ENCODE measurements at places on chromosomes 3 and 15.

DNA sequence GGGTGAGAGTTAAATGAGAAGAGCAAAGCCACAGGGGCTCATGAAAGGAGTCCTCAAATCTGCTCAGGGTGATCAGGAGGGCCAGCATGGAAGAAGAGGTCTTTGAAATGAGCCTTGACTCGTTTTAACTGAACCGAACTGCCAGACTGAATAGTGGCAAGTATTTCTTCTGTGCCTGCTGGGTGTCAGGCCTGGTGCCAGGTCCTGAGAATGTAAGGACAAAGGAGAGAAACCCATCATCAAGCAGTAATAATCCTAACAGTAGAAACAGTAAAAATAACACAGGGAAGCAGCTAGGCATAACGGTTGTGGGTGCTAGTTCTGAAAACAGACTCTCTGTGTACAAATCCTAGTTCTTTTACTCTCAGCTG is 40.4 kb upstream of the SMAD3 start:
- DNase-seq: no peak

- peak; percentile 38 for DNase-seq
Observed at GRCh38 chr15:72227192-72227586, 3.8 kb downstream of the PKM start.

DNA sequence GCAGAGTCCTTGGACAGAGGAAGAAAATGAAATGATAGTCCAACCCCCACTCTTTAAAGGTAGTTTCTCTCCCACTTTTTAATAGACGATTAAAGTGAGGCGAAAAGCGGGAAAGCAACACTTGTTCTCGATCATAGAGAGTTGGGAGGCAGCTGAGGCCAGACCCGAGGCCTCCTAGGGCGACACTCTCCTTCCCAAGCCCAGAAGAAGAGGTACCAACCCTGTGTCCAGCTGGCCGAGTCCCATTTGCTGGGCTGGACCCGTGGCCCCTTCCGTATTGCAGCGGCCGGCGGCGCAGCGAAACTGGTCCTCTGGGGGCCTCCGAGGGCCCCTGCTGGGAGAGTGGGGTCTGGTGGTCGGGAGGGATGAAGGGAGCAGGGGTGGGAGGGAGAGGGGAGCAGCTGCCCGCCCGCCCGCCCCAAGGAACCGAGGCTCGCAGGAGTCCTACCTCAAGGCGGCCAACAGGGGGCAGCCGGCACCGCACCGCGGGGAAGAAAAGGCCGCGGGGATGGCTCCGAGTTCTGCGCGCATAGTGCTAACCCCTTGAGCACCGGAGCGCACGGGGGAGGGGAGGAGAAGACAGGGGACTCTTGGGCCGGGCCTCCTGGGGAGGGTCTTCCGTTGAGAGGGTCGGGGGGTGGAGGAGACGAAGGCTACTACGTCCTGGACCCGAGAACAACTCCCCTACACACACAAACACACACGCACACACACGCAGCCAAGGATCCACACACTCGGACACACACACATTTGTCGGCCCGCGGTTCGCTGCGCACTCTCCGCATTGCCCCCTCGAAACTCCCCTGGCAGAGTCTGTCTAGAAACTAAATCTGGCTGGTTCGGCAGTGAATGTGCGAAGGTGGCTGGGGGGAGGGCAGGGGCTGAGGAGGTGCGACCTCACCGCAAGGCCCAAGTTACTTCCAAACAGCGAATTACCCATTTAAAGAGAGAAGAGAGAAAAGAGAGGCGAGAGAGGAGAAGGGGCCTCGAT is 2.0 kb downstream of the WNT5A start:
- DNase-seq: no peak

DNA sequence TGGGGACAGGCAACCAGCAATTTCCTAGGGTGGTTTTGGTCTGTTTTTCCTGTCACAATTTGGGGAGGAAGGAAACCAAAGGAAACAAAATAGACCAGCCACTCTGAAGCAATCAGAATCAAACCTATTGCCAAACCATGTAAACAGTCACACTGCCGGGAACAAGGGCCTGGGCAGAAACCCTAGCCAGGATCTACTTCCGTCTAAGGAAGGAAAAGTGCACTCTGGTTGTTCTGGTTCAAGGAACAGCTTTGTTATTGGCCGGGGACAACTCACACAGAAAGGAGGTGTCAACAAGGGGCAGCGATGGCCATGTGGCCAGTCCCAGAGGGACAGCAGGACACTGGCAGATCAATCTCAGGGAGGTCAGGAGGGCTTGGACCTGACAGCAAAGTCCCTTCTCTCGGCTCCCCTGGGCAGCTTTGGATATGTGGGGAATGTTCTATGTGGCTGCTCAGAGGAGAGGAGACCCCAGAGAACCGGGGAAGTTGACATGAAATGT is 17.5 kb upstream of the RAD18 start:
- no peak for DNase-seq

DNA sequence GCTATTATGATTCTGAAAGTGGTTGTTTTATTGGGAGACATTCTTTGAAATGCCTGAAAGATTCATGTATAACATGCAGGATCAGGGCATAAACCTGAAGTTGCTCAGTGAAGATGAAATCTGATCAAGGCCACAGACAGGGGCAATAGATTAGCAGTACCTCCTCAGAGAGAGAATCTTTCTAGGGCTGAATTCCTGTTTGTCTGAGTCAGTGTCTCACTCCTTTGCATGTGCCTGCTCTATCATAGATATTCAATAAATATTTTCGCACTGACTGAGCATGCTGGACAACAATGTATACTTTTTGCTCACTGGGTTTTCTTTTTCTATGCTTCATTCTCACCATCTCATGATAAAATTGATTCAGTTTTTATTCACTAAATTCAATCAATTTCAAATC is 49.8 kb upstream of the PFN2 start:
- DNase-seq: no peak

DNA sequence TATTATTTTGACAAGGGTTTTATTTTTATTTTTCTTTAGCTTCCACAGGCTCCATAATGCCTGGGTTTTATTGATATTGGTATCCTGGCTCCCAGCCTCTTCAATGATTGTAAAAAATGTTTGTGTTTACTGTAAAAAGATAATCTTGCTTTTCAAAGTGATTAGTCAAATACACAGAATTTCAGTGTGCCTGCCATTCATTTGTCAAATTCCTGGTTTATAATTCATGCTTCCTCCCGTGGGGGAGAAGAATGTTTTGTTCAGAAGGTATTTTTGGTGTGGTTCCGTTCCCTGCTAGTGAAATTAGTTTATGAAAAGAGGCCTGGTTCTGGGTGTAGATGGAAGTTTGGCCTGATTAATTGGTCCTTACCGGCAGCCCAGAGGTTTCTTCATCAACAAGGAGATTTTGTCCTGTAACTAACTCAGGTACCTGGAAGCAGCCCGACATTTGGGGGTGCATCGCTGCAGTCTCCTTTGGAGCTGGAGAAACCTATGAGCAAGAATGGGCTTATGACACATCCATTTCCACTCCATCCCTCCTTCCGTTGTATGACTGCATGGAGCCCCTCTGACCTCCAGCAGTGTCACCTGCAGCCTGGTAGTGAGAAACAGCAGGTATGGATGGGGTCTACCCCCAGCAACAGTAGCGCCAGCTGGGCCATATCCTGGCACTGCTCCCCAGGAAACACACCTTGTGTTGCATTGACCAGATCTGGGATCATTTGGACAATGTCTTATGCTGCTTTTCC is 101.5 kb downstream of the PGPEP1L start:
- no peak for DNase-seq

- DNase-seq: no peak
Observed at GRCh38 chr15:74723754-74724334, 1.5 kb downstream of the CYP1A1 start.

GRCh38 chr15:37572401-37572800 is 362.0 kb upstream of the TMCO5A start:
- DNase-seq: no peak

GRCh38 chr3:5184499-5184898 is 3.0 kb upstream of the EDEM1 start:
- DNase-seq: no peak

DNA sequence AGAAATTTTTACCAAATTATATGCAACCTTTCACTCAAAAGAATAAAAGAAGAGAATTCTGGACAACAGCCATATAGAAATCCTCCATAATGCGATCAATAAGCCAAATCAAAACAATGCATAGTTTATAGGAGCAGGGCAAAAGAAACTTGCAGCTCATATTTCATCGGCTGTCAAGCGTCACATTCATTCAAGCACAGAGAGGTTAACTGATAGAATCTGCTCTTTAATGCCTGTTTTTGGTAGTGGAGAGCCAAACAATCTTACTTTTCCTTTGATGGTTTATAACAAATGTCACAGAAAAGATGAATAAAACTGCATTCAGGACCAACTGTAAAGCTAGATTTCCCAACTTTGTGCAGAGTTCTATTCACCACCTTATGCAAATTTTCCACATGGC is 35.4 kb downstream of the PRTG start:
- DNase-seq: no peak

DNA sequence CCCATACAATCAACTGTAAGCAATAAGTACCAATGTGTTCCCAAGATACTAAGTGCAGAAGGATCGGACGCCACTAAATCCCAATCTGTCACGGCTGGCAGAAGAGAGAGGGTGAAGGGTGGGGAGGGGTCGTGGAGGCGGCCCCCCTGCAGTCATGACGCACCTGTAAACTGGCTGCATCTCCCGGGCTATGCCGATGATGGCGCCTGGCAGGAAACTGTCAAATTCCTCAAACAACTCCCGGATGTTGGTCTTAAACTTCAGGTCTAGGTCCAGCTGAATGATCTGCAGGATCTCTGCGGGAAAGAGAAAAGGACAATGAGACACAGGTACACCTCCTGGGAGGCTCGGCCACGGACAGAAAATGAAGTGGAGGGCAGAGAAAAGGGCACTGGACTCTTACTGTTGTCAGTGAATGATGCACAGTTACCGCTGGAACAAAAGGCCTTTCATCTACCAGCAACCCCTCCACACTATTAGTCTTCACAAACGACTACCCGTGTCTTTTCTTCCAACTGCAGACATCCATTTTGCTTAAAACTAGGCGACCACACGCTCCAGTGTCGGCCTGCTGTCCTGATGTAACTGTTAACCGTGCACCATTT is 114.6 kb downstream of the XXYLT1 start:
- no peak for DNase-seq

DNA sequence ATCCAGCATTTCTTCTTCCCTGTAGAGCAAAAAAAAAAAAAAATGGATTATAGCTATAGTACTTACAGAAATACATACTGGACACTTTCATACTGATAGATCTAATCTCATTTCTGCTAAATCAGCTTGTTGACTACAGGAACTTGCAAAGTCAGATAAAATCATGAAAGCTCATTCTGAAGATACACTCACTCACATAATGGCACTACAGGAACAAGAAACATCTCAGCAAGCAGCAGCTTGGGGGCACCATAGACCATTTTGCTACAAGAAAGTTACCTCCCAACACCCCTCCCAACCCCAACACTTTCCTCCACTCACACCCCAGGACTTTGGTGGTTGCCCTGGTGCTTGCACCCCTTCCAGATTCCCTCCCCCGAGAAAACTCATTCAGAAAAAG is 4.6 kb downstream of the MYH15 start:
- no peak for DNase-seq

DNA sequence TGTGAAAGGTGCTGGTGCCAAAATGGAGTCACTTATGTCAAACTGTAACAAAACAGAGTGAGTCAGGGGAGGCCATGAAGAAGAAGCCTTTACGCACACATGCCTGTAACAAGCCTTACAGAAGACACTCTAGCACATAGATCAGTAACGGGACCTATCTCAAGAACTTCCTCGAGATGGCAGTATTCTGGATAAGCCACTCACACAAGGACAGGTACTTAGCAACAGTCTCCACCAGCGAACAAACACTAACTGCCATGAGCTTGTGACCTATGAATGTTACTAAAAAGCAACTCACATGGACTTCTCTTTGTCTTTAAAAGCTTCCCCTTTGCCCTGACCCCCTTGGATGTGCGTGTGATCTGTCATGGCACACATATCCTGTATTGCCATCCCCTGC is 235.1 kb downstream of the CD47 start:
- DNase-seq: no peak

- peak; percentile 14 for DNase-seq
Observed at GRCh38 chr15:23642413-23643044, 5.1 kb downstream of the MAGEL2 start.

DNA sequence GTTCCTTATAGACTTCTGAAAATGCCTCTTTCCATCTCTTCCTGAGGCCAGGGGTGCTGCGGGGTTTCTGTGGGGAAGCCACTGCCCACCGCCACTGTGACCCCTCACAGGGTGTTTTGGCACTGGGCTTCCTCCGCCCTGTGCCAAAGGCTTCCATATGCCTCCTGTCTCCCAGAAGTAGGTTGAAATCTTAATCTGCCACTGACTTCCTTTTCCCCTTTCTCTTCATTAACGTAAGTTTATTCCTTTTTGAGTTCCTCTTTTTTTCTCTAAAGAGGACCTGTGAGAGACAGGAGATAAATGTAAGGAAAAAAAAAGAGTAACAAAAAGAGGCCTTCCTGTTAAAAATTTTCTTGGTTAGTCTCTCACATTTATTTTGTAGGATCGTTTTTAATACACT is 220.5 kb downstream of the CTNNB1 start:
- no peak for DNase-seq

DNA sequence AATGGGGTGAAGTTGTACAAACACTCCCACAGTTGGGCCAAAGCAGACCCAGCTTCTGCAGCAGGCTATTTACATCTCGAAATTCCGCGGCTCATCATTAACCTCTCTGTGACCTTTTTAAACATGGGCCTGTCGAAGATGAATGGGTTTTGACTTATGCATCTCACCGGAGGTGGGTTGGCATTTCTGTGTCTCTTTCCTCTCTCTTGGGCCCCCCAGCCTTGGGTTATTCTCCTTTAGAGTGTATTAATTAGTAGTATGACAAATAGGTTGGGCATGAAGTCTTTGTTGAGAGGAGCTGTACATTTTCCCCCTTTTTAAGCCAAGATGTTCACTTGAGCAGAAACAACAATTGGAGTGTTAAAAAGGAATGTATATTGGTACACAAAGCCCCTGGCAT is 9.8 kb downstream of the SMAD6 start:
- DNase-seq: no peak
